SJSA1 (cell line): ENCODE measurements at places on chromosomes 13 and 19. TPM values are rescaled to one million over a fixed set of nuclear protein-coding genes. Genes with fewer than 3 reads are reported as not detected.

DNA sequence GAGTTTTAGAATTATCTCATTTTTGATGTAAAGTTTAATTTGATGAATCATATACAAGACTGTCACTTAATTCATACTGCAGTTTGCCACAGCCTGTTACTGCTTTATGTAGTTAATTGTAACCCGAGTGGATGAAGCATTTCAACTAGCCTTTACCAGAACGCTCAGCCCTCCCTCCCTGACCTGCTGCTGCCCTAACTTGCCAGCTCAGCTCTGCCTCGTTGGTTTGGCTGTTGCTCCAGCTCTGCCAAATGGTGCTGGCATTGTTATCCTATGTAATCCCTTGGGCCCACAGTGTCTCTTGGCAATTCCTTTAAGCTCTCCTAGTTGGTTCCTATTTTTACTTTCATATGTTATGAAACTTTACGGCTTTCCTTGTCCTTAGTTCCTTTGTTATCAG, 113.3 kb downstream of the LMO7 start:
- no peak for DNase-seq

- no peak for DNase-seq
These were observed 3.1 kb downstream of the ZNF69 start for GRCh38 chr19:11890634-11891033.

DNA sequence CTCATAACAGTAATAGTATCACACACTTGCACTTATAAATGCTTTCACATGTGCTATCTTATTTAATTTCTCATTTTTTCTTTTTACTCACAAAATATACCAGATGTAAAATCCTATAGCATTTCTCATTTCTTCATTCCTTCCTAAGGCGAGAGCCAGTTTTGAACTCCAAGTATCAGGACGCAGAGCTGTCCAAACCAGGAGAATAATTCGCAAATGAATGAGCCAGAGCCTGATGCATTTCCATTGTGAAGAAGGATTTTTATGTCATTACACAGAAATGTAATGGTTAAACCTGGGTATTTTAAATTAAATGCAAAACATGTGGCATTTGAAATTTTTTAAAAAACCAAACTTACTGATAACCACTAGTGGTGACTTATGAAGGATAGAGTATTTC, 244.3 kb downstream of the RGCC start:
- no peak for DNase-seq

DNA sequence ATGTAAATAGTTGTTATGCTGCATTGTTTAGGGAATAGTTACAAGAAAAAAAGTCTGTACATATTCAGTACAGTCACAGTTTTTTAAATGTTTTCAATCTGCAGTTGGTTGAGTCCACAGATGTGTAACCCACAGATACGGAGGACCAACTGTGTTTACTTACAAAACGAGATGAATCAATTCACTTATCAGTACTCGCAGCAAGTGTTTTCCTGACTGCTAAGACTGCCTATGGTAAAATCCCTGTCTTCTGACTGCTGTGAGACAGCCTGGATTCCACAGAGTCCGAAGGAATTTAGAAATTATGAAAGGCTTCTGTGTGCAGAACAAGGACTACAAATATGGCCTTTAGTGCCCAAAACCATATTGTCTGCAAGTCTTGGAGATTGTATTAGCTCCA, 45.7 kb upstream of the C1QTNF9 start:
- no peak for DNase-seq

DNA sequence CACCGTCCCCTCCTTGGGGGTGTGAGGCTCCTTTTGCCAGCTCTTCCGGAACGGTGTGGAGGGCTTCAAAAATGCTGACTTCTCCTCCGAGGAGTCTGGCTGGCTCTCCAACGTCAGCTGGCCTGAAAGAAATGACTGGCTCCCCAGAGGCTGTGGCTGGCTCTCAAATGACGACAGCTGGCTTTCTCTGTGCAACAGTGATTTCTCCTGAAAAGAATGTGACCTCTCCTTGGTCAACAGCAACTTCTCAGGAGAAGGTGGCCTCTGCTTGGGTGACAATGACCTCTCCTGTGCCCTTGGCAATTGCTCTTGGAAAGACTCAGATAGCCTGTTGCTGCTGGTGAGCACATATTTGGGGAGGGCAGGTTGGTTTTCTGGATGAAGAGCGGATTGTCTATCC, 29.2 kb downstream of the ONECUT3 start:
- no peak for DNase-seq

DNA sequence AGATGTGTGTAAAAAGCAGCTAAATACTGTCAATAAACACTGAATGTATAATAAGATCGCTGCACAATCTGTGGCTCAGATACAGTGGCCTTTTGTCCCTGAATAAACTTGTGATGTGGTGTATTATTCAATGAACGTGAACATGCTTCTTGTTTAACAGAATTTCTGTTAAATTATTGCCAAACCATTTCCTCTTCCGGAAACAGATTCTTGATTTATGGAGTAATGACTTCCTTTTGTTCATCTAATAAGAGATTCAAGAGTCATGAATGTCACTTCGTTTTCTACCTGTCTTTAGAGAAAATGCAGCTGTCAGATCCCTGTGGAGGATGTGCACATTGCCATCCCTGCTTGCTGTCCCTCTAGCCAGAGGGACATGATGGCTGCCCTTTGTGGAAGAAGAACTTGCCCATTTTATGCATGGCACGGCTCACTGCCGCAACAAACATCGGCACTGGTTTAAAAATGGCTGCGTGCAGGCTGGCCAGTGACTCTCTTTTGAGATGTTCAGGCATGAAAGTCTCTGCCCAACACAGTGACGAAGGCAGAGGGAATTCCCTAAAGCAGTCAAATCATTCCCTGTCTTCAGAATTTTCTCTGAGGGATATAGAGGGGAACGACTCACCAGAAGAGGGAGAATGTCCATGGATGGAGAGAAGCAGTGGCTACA, 3.1 kb upstream of the TNFSF13B start:
- no peak for DNase-seq

- DNase-seq: no peak
These were observed 5.3 kb upstream of the FFAR1 start for GRCh38 chr19:35342430-35342829.

DNA sequence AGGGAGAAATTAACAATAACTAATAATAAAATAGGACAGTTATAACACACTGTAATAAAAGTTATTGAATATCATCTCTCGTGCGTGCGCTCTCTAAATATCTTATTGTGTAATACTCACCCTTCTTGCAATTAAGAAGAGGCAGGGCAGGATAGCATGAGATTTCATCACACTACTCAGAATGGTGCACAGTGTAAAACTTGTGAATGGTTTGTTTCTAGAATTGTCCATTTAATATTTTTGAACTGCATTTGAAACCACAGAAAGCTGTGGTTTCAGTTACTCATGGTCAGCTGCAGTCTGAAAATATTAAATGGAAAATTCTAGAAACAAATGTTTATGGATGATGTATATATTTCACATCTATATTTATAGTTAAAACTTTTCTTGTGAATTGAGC, 161.1 kb downstream of the DCT start:
- no peak for DNase-seq

DNA sequence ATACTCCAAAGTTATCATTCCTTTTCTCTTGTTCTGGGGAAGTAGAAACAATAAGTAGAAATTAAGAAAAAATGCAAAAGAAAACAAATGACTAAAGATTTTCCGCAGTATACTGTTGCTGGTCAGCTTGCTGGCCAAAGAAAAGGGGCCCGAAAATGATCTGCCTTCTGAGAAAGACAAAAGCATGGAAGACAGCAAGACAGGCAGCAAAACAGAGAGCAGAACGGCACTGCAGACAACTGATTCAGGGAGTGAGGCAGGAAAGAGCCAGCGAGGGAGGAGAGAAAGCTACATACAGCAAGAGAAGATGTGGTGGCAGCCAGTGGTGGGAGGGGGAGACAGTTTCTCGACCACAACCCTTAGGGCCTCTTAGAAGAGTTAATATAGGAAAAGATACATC, 5.3 kb upstream of the DOCK9 start:
- no peak for DNase-seq

DNA sequence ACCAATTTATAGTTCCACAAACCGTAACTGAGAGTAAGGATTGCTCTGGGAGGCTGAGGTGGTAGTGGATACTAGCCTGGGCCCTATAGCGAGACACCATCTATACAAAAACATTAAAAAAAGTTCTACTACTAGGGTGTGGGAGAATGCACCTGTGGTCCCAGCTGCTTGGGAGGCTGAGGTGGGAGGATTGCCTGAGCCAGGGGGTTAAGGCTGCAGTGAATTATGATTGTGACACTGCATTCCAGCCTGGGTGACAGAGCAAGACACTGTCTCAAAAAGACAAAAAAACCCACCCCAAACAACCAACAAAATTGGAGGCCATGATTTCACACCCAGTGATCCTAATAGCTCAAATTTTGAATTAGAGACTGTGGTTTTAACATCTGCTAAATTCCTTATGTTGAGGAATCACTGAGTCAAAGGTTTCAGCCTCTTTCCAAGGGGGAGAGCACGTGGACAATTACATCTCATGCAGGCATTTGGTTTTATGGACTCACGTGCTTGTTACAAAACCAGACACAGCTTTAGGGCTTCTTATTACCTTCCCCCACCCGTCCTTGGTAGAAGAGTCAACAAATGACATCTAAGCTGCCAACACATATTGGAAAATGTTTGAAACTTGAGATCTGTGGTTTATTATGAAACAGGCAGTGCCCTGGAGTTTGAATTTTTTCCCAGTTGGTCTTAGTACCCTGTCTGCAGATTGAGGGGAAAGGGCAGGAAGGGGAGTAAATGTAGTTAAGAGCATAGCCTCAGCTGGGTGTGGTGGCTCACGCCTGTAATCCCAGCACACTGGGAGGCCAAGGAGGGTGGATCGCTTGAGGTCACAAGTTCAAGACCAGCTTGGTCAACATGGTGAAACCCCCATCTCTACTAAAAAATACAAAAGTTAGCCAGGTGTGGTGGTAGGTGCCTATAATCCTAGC, 18.5 kb downstream of the CYP2A6 start:
- DNase-seq: peak; percentile 16

DNA sequence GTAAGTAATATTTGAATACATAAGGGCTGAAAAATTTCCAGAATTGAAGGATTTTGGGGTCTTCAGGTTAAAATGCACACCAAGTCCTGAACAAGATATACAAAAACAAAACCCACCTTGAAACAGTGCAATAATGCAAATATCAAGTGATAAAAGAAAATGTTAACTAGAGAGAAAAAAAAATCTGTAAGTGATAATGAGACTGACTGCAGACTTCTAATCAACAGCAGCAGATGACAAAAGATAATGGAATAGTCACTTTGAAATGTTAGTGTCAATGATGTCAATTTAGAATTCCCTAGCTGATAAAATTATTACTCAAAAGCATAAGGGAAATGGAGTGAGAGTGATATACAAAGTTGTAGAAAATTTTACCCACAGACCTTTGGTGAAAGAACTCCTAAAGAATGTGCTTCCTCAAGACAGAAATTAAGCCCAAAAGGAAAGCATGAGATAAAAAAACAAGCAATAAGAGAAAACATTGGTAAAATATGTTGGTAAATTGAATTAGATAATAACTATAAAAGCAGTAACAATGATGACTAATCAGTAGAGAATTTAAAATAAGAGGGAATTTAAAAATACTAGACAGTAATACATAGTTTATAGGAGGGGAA, 12.4 kb upstream of the DGKH start:
- DNase-seq: no peak

GRCh38 chr13:95260031-95260525, 41.2 kb downstream of the ABCC4 start:
- DNase-seq: no peak

DNA sequence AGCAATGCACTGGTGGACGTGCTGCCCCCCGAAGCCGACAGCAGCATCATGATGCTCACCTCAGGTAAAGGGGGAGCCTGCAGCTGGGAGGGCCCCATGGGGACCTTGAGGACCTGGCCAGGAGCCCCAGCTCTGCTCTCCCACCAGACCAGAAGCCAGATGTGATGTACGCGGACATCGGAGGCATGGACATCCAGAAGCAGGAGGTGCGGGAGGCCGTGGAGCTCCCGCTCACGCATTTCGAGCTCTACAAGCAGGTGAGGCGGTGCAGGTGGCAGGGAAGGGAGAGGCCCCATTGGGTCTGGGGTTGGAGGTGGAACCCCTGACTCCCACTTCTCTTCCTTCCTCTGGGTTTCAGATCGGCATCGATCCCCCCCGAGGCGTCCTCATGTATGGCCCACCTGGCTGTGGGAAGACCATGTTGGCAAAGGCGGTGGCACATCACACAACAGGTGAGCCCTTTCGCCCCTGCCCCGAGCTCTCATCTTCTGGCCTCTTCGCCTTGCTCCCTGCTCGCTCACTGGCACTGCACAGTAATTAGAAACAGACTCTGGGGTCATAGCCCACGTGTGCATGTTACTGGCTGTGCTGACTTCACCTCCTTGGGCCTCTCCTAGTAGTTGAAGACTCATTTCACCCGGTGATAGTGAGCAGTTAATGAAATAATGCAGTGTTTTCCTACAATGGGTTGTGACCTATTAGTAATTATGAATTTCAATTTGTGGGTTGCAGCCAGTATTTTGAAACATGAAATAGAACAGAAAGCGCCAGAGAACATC, 3.6 kb downstream of the PSMC4 start:
- no peak for DNase-seq

GRCh38 chr19:42023121-42023942, 29.3 kb upstream of the ATP1A3 start:
- DNase-seq: no peak

DNA sequence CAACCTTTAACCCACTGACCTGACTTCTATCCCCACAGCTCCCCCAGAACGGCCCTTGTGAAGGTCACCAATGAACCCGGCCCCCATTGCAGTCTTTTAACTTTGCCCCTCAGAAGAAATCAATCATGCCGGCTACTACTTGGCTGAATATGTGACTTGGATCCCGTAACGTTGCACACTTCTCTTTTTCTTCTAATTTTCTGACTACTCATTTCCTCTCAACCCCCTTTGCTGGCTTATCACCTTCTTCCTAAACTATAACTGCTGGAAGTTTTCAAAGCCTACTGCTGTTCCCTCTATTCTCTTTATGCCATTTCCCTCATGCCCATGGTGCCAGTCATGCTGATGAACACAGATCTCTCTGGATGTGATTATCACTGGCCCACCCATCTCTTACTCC, 367.6 kb downstream of the DNAJC15 start:
- no peak for DNase-seq

GRCh38 chr13:39317291-39317690, 279.0 kb downstream of the NHLRC3 start:
- no peak for DNase-seq

GRCh38 chr19:58538257-58539168, 5.4 kb upstream of the TRIM28 start:
- DNase-seq: no peak

- DNase-seq: no peak
These were observed 28.6 kb downstream of the ZNF44 start for GRCh38 chr19:12265921-12266704.

The NLRP7 gene
- not detected in 2 replicates for total RNA-seq

The VAV1 gene
- total RNA-seq: not detected in 2 replicates

The ZNF320 gene
- 12.3 and 13.3 TPM in 2 replicates for total RNA-seq

The ZNF627 gene
- 14.6 and 14.7 TPM in 2 replicates for total RNA-seq

The SPTBN4 gene
- 0.61 TPM in 1 of 2 replicates, not detected in the other for total RNA-seq

The CYP4F3 gene
- total RNA-seq: not detected in 2 replicates

The ZNF534 gene
- not detected in 2 replicates for total RNA-seq

The CCDC169 gene
- total RNA-seq: 1.4 and 5.0 TPM in 2 replicates

The PROZ gene
- total RNA-seq: not detected in 2 replicates

The ZNF582 gene
- 0.87 TPM in 1 of 2 replicates, not detected in the other for total RNA-seq

The CLEC17A gene
- total RNA-seq: 0.18 TPM in 1 of 2 replicates, not detected in the other

The HCN2 gene
- total RNA-seq: 2.2 and 4.3 TPM in 2 replicates

The GFY gene
- not detected in 2 replicates for total RNA-seq
